ENCODE measurements at places on chromosomes 2 and 18.

GRCh38 chr2:88188748-88189147 is 18.6 kb downstream of the THNSL2 start:
- DNase-seq: no peak

DNA sequence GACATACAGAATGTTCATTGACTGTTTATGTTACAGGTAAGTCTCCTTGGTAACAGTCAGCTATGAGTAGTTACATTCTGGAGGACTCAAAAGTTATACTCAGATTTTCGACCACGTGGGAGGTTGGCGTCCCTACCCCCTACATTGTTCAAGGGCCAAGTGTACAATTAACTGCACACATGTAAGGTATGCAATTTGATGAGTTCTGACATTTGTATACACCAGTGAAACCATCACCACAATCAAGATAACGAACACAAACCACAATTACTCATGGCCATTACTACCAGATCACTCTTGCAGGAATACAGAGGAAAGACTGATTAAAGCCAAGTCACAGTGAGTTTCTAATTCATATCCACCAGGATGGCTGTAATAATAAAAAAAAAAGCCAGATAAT is 39.6 kb upstream of the LDLRAD4 start:
- DNase-seq: no peak

DNA sequence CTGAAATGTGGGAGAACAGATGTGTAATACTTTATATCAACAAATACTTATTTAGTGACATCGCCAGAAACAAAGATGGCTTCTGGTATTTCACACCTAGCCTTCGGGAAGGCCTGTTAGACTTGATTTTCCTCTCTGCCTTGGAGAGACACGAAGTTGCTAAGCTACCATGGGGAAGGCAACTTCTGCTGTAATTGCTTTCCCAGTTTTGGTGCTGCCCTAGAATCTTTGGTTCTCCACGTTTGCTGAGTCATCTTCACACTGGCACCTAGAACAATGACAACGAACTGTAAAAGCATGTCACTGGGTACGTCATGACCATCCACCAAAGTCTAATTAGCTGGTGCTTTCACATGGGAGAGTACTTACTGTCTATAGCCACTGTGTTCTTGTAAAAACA is 58.7 kb upstream of the ACTR3 start:
- no peak for DNase-seq

- DNase-seq: no peak
These were observed 14.8 kb downstream of the STRN start for GRCh38 chr2:36951574-36951973.
